Fibroblast of gingiva (primary cell): ENCODE measurements at places on chromosomes 3 and 15.

- DNase-seq: no peak
Observed at GRCh38 chr3:135163701-135164100, 368.6 kb downstream of the EPHB1 start.

GRCh38 chr15:66765478-66766281, 63.6 kb downstream of the SMAD6 start:
- no peak for DNase-seq

DNA sequence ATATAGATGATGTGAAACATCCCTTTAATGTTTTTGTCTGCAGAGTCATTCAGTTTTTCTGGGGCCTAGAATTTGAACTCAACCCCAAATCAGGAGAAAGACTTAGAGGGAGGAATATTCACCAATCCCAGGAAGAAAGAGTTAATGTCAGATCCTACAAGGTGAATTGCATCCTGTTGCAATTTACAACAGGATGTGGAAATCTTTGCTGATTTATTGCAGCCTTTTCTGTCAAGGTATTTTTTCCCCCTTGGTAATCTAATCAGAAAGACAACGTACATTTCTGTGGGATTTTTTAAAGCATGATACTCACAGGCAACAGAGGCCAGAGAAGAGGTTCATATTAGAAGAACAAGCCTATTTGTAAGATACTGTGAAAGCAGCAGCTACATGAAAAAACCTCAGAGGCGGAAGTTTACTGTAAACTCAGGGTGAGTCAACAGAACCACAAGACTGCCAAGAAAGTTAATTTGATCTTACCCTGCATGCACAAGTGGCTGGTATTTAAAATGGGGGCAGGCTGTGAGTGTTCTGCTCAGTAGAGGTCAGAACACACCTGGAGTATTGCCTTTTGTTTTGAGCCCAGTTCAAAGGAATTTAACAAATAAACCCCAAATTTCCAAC, 531.9 kb downstream of the AGBL1 start:
- no peak for DNase-seq

- peak; percentile 34 for DNase-seq
Observed at GRCh38 chr15:31106495-31107300, 5.2 kb upstream of the TRPM1 start.

- DNase-seq: peak; percentile 41
Observed at GRCh38 chr15:50854601-50855490, 53.6 kb upstream of the AP4E1 start.

- no peak for DNase-seq
Observed at GRCh38 chr15:69340243-69340900, 41.7 kb downstream of the PAQR5 start.

- peak; percentile 95 for DNase-seq
Observed at GRCh38 chr15:90400759-90401314, 12.8 kb downstream of the IQGAP1 start.

DNA sequence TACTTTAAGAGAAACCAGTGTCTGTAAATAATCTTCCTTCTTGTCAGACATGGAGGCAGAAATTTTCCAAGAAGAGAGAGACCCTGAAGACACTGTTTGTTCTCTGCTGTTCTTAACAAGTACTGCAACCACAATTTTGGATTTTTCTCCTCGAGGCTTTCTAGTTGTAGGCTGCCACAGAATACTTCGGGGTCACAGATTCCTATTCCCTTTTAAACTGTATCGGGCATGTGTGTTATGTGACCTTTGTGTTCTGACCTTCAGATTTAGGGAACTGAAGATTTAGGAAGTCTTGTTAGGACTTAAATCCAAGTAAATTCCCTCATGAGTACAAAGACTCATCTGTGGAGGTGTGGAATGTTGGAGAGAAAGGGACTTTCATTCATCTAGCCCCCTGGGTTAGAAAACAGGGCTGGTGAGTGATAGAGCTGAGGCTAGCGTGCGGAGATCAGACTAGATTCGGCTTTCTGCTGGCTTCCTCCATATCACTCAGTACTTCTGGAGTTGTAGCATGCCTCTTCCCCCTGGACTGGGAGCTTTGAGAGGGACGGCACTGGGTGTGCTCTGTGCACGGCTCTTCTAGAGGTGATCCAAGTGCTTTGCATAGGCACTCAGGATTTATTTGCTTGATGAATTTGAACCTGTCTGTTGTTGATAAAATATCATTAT, 237.0 kb downstream of the LPP start:
- no peak for DNase-seq

- DNase-seq: no peak
Observed at GRCh38 chr15:69323893-69324430, 25.2 kb downstream of the PAQR5 start.

DNA sequence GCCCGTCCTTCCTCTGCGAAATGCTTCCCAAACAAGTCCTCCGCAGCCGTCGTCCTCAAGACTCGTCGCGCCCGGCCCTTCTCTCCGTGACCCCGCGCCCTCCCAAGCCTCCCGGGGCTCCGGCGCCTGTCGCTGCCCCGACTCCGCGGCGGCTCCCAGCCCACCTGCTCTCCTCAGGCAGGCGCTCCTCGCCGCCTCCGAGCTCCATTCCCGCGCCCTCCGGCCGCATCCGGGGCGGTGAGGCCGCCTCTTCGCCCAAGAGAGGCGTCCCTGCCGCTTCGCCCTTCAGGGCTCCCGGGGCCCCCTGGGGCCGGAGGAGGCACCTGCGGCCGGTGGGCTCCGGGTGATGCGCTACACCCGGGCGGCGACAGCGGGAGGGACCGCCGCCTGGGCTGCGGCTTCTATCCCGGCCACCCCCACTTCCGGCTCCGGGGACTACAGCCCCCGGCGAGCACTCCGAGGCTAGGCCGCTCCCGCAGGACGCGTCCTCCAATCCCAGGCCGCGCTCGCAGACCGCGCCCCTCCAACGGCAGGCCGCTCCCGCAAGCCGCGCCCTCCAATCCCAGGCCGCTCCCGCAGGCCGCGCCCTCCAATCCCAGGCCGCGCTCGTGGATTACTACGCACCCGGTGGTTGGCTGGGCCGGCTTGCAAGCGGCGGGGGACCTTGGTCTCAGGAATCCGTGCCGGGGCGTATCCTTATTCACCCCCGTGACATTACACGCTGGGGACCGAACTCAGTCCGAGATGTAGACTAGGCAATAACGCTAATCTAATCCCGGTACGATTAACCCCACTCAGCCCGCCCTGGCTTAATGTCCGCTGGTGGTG, at the start of gene RUBCN:
TSS of gene RUBCN (minus strand) at position 414 of the 828 bp plus-strand sequence. CDS start at position 229, 185 bp downstream.
- peak; percentile 96 for DNase-seq

- DNase-seq: peak; percentile 14
Observed at GRCh38 chr15:31268108-31268501, 58.5 kb upstream of the KLF13 start.

DNA sequence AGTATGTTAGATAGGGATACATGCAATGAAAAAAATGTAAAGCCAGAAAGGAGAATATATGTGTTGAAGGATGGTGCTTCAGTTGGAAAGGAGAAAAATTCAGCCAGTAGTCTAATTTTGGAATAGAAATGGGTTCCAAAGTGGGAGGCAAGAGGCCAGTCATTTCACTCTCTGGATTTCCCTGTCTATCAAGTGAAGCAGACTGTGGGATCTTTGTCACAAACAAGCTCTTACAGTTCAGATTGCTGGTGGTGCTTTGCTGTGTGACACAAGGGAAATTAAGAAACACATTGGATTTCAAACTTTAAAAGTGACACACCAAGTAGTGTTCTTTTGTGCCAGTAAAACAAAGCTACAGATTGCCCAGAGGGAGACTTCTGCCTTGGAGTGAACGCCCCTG, 82.0 kb upstream of the BFSP2 start:
- no peak for DNase-seq

- DNase-seq: no peak
Observed at GRCh38 chr3:126679831-126680666, 24.0 kb upstream of the CHCHD6 start.

GRCh38 chr15:57517030-57517671, 74.6 kb upstream of the MYZAP start:
- no peak for DNase-seq

GRCh38 chr3:188054541-188054940, 99.4 kb upstream of the LPP start:
- DNase-seq: no peak

DNA sequence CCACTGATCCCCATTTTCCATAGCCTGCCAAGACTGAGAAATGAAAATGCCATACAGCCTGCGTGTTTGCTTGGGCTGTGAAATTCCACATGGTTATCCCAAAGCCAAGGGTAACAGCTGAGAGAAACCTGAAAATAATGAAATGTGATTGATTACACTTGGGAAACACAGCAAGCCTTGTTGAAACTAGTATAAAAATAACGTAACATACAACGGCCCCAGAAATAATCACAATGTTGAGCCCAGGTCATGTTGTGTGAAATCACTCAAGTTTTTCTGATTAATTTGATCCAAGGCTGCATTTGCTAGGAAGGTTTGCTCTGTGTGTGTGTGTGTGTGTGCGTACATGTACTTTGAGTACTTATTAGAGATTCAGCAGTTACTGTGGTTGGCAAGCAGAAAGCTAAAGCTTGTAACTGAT, 269.0 kb downstream of the OXSM start:
- no peak for DNase-seq

DNA sequence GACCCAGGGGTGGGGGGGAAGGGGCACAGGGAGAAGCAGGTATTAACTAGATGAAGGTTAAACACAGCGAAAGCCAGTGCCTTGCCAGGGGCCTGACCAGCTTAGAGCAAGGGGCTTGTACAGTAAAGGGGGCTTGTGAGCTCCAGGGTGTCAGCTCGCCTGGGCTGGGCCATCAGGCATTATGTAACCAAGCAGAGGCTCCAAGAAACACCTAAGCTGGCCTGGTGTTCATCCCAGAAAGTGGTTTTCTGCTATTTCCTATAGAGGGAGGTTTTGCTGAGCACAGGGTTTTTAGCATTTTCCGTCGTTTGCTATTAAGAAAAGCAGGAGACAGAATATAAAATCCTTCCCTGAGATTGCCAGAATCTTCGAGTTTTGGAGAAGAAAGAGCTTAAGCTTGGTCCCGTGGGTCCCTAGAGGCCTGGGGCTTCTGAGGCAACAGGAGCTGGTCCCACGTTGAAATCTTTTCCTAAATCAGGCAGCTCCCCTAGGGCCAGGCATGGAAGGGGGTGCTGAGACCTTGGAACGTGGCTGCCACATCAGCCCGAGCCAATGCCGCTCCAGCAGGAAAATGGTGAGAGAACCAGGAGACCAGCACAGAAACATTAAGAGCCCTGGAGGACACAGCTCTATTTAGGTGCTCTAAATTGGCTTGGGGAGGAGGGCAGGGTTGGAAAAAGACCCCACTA, 71.4 kb downstream of the ISG20 start:
- DNase-seq: no peak

GRCh38 chr3:187992609-187993008, 161.3 kb upstream of the LPP start:
- DNase-seq: no peak

DNA sequence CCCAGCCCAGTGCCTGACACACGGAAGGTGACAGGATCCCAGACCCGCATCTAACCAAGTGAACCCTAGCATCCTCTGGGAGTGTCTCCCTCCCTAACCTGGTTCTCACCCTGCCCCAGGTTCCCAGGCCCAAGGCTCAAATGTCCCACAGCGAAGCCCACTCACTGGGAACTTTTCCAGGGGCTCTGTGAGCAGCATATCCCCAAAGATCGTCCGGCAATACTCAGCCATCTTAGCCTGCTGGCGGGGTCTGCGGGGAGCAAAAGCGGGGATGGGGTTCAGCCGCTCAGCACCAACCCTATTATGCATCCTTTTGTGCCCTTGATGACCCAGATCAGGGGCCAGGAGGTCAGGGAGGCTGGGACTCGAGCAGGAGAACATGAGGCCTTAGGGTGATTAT, 10.4 kb downstream of the PLCB2 start:
- DNase-seq: no peak

DNA sequence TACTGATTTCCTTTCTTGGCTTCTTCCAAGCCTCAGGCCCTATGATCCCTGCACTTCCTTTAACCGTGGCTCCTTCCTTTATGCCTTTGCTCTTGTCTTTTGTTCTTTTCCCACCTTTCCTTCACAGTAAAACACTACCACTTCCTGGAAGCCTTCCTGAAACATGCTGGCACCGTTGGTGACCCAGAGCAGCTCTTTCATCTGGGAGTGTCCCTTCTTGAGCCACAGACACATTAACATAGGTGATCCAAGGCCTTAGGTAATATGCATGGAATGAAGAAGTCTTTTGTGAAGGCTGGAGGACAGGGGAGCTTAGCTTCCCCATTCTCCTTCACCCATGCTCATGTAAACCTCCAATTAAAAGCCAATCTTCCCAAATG, 39.4 kb downstream of the AMOTL2 start:
- DNase-seq: no peak

- DNase-seq: peak; percentile 40
Observed at GRCh38 chr15:44662478-44663409, 718 bp downstream of the SPG11 start.

DNA sequence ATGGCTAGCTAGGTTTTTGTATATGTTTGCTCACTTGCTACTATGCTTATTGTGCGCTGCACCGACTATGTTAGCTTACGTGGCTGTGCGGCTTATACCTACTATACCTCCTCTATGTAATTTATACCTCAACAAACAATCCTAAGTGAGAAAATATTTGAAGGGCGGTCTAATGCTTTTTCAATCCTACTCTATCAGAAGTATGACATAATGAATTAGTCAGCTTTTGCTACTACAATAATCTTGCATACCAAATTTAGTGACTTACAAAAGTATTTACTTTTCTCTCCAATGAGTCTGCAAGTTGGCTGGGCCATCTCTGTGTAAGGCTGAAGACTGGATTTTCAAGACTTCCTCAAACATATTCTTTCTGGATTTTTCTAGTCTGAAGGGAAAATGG, 391.2 kb upstream of the NECTIN3 start:
- DNase-seq: no peak

- no peak for DNase-seq
Observed at GRCh38 chr3:10356461-10356981, 35.6 kb upstream of the SEC13 start.

- peak; percentile 65 for DNase-seq
Observed at GRCh38 chr3:172520301-172520831, 2.9 kb downstream of the TNFSF10 start.

DNA sequence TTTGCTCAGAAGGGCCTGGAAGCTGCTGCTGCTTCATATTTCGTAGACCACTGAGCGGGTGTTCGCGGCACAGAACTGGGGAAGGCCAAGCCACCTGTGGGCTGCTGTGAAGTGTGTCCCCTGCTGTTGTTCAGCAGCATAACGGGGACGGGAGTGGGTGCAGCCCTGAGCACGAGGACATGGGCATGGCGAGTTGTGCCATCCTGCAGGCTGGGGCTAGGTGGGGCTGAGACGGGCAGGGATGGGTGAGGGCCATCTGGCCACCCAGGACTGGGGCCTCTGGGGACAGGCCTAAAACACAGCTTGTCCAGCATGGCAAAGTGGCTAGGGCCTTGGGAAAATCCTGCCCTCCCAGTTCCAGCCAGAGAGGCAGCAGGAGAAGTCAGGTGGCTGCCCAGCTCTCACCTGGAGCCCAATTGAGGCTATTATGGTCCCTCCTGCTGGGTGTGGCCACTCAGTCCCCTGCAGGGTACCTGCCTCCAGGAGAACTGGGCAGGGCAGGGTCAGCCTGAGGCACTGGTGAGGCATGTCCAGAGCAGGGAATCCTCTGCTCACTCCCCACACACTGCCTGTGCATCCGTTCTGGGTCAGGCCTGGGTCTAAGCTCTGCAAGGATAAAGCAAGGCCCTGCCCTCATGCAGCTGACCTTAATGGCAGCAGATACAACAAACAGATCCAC, 29.5 kb downstream of the CFAP100 start:
- no peak for DNase-seq
